ENCODE measurements at places on chromosomes 7 and 10.
A peak's percentile ranks its signal among the peaks of the same experiment; 100 is the strongest.

- peaks cover 11% of the 10 kb centered on the region for H3K4me1 ChIP-seq
- peak; percentile 40 for DNase-seq
- no peaks in the 10 kb centered on the region for H3K27me3 ChIP-seq
- peaks cover 7% of the 10 kb centered on the region for H3K36me3 ChIP-seq
- H3K4me3 ChIP-seq = peak overlapping the region; percentile 85
Observed at GRCh38 chr7:27096768-27097514, 1.1 kb upstream of the HOXA1 start.

DNA sequence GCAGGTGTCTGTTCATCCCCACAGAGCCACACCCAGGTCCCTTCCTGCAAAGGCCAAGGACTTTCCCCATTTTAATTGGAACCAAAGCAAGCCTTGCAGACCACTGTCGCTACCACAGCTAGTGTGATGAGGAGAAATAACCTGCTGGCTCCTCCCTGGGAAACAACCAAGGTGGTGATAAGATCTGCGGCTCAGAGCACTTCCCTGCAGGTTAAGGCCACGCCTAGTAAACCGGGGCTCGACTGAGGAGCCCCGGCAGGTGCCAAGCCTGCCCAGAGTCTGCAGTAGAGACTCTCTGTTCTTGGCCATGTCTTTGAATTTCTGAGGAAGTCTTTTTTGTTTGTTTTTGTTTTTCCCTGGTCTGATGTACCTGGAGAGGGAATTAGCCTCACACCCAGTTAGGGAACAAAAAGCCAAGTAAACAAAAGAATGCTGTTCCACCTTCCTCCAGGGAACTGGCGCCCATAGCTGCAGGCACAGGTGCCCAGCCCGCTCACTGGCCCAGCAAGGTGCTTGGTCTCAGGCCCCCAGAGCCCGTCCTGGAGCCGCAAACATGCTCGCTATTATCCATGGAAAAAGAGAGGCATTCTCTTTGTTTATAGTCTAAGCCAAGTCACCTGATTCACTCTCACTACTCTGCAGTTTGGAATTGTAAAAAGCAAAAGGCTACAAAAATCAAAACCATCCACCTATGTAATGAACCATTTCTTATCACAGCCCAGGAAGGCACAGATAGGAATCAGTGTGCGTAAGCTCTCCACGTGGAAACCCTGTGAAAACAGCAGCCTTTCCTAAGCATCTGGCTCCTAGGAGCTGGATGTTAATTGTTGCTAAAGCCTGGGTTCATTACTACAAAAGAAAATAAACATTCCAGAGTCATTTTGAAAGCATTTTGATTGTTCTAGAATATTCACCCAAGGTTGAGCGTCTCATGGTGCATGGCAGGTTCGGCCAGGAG, 2.7 kb downstream of the GPR146 start:
- H3K27me3 ChIP-seq = no peaks in the 10 kb centered on the region
- peaks cover 33% of the 10 kb centered on the region for H3K4me1 ChIP-seq
- H3K27ac ChIP-seq = no peak overlapping the region
- no peak overlapping the region for H3K4me3 ChIP-seq
- DNase-seq = no peak

DNA sequence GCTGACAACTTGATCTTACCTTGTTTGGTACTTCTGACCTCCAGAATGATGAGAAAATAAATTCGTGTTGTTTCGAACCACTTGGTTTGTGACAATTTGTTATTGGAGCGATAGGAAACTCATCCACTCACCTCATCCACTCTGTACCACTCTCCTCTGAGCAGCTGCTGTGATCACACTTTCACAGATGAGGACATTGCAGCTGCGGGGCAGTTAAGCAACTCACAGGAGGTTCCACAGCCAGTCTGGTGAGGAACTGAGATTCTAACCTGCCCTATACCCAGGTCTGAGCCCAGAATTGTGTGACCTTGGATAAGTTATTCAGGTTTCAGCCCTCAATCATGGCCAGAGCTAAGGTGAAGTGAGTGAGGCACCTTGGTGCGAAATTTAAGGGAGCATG, 35.2 kb downstream of the BTBD16 start:
- H3K36me3 ChIP-seq = no peaks in the 10 kb centered on the region
- H3K27me3 ChIP-seq = no peaks in the 10 kb centered on the region
- H3K4me1 ChIP-seq = peaks cover 29% of the 10 kb centered on the region
- no peak for DNase-seq
- no peak overlapping the region for H3K4me3 ChIP-seq

GRCh38 chr7:139109188-139109982, at the start of gene ZC3HAV1:
ZC3HAV1 (minus strand) TSS chr7:139109720; CDS start chr7:139109331, 389 bp downstream.
- peak; percentile 95 for DNase-seq
- H3K27me3 ChIP-seq = no peaks in the 10 kb centered on the region
- H3K27ac ChIP-seq = peak within 1 kb of the TSS; percentile 66
- H3K4me1 ChIP-seq = peaks cover 7% of the 10 kb centered on the region

DNA sequence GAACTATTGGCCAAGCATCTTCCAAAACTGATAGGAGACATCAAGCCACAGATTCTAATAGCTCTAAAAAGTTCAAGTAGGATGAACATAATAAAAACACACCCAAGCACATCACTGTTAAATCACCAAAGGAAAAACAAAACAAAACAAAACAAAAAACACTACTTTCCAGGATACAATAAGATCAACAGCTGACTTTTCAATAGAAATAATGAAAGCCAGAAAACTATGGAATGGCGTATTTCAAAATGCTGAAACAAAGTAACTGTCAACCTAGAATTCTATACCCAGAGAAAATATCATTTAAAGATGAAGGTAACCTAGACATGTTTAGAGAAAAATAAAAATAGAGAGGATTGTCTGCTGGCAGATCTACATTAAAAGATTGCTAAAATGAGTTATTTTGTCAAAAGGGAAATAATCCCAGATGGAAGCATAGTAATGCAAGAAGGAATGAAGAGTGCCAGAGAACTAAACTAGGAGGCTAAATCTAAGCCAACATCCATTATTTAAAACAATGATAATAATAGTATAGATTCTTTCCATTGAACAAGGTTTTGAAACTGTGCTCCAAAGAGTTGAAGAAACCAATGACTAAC, 13.9 kb downstream of the TUBAL3 start:
- no peak overlapping the region for H3K27ac ChIP-seq
- H3K4me3 ChIP-seq = no peak overlapping the region
- H3K36me3 ChIP-seq = no peaks in the 10 kb centered on the region
- DNase-seq = no peak

GRCh38 chr7:156833312-156833711, 59.7 kb downstream of the LMBR1 start:
- no peaks in the 10 kb centered on the region for H3K27me3 ChIP-seq
- H3K4me1 ChIP-seq = no peaks in the 10 kb centered on the region
- no peak overlapping the region for H3K27ac ChIP-seq
- DNase-seq = no peak

DNA sequence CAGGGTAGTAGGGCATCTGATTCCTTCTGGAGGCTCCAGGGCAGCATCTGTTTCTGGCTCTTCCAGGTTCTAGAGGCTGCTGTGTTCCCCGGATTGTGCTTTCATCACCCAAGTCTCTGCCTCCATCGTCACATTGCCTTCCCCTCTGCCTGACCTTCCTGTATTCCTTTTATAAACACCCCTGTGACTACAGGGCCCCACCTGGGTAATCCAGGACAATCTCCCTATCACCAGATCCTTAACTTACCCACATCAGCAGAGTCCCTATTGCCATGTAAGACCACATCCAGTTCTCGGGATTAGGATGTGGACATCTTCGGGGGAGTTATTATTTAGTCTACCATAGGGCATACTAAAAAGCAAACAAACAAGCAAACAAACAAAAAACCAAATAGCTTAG, 39.4 kb upstream of the AGR3 start:
- no peaks in the 10 kb centered on the region for H3K36me3 ChIP-seq
- no peak overlapping the region for H3K4me3 ChIP-seq
- no peaks in the 10 kb centered on the region for H3K27me3 ChIP-seq
- peak overlapping the region; percentile 99 for H3K27ac ChIP-seq
- DNase-seq = no peak

GRCh38 chr10:96411716-96412320, 53.0 kb upstream of the OPALIN start:
- no peak overlapping the region for H3K4me3 ChIP-seq
- H3K27ac ChIP-seq = no peak overlapping the region
- peaks cover 18% of the 10 kb centered on the region for H3K4me1 ChIP-seq
- peaks cover 20% of the 10 kb centered on the region for H3K36me3 ChIP-seq

- H3K36me3 ChIP-seq = no peaks in the 10 kb centered on the region
- H3K27ac ChIP-seq = no peak overlapping the region
- H3K27me3 ChIP-seq = no peaks in the 10 kb centered on the region
- peaks cover 3% of the 10 kb centered on the region for H3K4me1 ChIP-seq
- H3K4me3 ChIP-seq = no peak overlapping the region
Observed at GRCh38 chr7:137820156-137820555, 26.6 kb downstream of the DGKI start.

- peak overlapping the region; percentile 91 for H3K27ac ChIP-seq
- DNase-seq = peak; percentile 98
- peaks cover 78% of the 10 kb centered on the region for H3K36me3 ChIP-seq
- H3K27me3 ChIP-seq = no peaks in the 10 kb centered on the region
- peak overlapping the region; percentile 13 for H3K4me3 ChIP-seq
Observed at GRCh38 chr10:79266543-79267312, 80.5 kb upstream of the PPIF start.

- peak overlapping the region; percentile 4 for H3K27ac ChIP-seq
- H3K4me1 ChIP-seq = peaks cover 31% of the 10 kb centered on the region
- peak; percentile 84 for DNase-seq
- peak overlapping the region; percentile 87 for H3K4me3 ChIP-seq
- peaks cover under 1% of the 10 kb centered on the region for H3K27me3 ChIP-seq
Observed at GRCh38 chr7:128863433-128863989, 855 bp downstream of the ATP6V1F start.

DNA sequence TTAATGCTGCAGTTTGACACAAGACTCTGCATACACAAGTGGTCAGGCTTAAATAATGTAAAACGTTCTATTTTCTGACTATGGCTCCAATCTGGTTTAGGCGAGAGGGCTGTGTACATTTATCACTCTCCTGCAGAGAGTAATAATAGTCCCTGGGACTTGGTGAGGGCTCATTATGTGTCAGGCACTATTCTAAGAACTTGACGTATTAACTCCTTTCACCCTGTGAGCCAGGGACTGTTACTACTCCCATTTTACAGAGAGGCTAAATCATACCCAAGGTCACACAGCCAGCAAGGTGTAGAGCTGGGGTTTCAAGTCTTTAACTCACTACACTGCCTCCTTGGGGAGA, 187.2 kb upstream of the LYZL2 start:
- no peaks in the 10 kb centered on the region for H3K36me3 ChIP-seq
- H3K27ac ChIP-seq = no peak overlapping the region
- H3K4me1 ChIP-seq = peaks cover 36% of the 10 kb centered on the region
- H3K4me3 ChIP-seq = no peak overlapping the region
- no peak for DNase-seq
- no peaks in the 10 kb centered on the region for H3K27me3 ChIP-seq

- no peak for DNase-seq
- H3K27ac ChIP-seq = no peak overlapping the region
- no peaks in the 10 kb centered on the region for H3K27me3 ChIP-seq
- no peak overlapping the region for H3K4me3 ChIP-seq
- no peaks in the 10 kb centered on the region for H3K4me1 ChIP-seq
Observed at GRCh38 chr7:3215624-3216585, 85.1 kb upstream of the SDK1 start.

DNA sequence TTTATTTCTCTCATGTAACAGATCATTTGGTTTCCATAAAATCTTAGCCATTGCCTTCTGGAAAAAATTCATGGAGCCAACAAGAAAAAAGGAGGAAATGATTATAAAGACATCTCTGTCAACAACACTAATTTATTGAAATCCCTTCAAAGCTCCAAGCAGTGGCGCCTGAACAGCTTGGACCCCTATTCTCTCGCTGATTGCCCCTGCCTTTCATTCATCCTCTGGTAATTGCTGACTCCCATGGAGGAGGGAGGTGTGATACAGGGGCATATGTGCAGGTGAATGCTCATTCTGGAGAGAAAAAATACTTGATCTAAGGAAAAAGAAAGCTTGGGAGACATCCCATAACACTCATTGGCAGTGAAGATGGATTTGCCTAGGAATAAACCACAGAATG, 345.5 kb downstream of the FGFR2 start:
- H3K27me3 ChIP-seq = no peaks in the 10 kb centered on the region
- H3K36me3 ChIP-seq = no peaks in the 10 kb centered on the region
- H3K4me1 ChIP-seq = no peaks in the 10 kb centered on the region
- H3K27ac ChIP-seq = no peak overlapping the region

DNA sequence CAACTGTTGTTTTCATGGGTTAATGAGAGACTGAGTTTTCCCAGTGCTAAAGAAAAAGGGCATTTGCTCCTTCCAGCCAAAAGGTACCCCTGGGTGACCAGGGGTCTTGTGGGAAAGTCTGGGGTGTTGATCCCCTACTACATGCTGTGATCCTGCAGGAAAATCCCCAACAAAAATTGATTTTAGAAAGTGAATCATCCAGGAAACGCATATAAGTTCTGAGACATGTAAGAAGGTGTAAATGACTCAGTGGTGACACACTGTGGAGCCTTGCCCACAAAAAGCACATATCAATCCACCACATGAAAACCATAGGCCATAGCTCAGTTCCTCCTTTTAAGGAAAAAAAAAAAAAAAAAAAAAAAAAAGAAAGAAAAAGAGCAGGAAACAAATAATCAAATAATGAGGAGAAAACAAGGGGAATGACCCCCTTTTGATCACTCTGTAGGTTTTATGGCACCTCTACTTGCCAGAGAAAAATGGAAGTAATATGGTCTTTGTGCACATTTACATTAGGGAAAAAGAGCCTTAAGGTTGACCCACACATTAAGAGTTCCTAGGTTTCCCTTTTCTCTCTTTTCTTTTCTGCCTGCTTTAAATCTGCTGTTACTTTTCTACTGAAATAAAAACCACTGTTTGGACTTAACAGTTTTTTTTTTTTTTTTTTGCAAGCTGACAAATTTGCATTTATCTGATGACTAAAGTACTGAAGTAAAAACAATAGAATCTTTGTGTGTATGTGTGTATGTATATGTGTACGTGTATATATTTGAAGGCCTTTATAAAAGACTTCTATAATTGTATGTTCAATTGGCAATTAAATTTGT, 386.0 kb downstream of the KIF20B start:
- no peaks in the 10 kb centered on the region for H3K36me3 ChIP-seq
- no peaks in the 10 kb centered on the region for H3K27me3 ChIP-seq
- peak overlapping the region; percentile 51 for H3K27ac ChIP-seq
- no peak overlapping the region for H3K4me3 ChIP-seq
- H3K4me1 ChIP-seq = no peaks in the 10 kb centered on the region
- peak; percentile 73 for DNase-seq

- H3K4me1 ChIP-seq = no peaks in the 10 kb centered on the region
- no peak for DNase-seq
- H3K27ac ChIP-seq = no peak overlapping the region
- H3K4me3 ChIP-seq = no peak overlapping the region
Observed at GRCh38 chr7:137418841-137419240, 75.3 kb upstream of the PTN start.

- H3K36me3 ChIP-seq = no peaks in the 10 kb centered on the region
- H3K27me3 ChIP-seq = peaks cover 10% of the 10 kb centered on the region
- no peak overlapping the region for H3K4me3 ChIP-seq
- H3K4me1 ChIP-seq = peaks cover 2% of the 10 kb centered on the region
Observed at GRCh38 chr10:95394161-95394880, 103.5 kb upstream of the PDLIM1 start.

DNA sequence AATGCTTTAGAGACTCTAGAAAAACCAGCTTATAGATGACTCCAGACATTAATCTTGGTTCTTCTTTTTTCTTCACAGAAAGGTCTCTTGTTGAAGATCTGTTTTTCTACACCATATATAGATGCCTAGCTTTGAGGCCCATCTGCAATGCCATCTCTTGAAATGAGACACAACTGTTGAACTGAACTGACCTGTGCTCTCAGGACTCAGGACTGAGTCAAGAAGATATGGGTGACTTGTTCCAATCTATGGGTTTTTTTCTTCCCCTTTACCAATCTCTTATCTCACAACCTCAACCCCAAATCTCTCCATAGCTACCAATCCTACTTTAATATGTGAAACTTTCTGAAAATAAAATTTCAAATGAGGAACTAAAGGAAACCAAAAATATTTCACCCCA, 194.7 kb downstream of the SNX13 start:
- H3K4me3 ChIP-seq = no peak overlapping the region
- H3K4me1 ChIP-seq = no peaks in the 10 kb centered on the region
- H3K36me3 ChIP-seq = no peaks in the 10 kb centered on the region
- H3K27ac ChIP-seq = no peak overlapping the region
- DNase-seq = no peak
